ENCODE measurements at places on chromosomes 12 and 14.

GRCh38 chr12:1838994-1839365 is 18.6 kb downstream of the LRTM2 start:
- DNase-seq = no peak

DNA sequence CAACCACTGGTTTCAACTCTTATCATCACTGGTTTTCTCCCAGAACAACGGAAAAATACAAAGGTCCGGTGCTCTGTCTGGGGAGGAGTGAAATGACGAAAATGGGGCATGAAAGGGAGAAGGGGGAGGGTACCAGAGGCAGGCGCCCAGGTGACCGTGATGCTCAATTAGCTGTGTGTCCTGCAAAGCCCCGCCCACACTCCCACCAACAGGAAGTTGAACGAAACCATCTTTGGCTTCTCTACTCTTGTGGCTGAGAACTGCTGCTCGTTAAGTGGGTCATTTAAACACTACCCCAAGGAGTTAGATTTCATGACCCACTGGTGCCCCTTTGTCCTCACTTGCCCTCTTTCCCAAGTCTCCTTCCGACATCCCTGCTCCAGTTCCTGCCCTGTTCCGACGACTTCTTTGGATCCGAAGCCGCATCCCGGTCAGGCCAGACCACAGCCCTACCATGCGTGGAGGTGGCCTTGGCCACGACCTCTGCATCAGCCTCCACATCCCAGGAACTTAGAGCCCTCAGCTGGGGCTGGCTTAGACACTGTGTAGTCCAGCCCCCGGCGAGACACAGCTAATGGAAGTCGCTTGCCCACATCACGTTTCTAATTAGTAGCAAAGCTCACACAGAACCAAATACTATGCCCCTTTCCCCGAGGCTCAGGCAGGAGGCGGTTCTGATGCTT is 11.4 kb upstream of the LRTM2 start:
- DNase-seq = no peak

GRCh38 chr12:105823810-105824209 is 314.9 kb downstream of the NUAK1 start:
- DNase-seq = no peak

DNA sequence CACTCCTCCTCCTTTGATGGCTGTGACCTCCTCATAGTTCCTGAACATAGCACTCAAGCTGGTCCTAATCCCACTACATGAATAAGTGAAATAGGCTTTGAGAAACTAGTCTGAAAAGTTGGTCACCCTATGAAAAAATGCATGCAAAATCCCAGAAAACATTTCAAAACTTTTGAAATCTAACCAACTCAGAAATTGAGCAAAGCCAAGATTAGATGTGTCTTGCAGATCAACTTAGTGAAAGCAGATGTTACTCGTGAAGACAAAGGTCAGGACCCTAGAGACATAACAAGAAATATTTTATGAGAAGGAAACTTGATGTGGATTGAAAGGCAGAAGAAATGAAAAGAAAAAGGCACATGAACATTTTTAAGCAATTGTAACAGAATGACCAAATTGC is 63.3 kb downstream of the TSHR start:
- no peak for DNase-seq

DNA sequence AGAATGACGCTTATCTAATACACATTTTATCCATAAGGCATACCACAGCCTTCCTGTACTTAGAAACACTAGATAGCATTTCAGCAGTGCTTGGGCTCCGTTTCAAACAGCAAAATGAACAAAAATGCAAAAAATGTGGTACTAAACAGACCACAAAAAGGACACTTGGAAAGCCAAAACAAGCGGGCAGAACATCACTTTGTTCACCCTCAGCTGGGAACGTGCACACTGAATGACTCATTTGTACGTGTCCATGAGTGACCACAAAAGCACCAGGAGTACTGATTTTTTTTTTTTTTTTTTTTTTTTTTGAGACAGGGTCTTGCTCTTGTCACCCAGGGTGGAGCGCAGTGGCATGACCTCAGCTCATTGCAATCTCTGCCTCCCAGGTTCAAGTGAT is 8.9 kb upstream of the FOXN3 start:
- no peak for DNase-seq

GRCh38 chr12:5556033-5556614 is 124.2 kb downstream of the NTF3 start:
- no peak for DNase-seq

DNA sequence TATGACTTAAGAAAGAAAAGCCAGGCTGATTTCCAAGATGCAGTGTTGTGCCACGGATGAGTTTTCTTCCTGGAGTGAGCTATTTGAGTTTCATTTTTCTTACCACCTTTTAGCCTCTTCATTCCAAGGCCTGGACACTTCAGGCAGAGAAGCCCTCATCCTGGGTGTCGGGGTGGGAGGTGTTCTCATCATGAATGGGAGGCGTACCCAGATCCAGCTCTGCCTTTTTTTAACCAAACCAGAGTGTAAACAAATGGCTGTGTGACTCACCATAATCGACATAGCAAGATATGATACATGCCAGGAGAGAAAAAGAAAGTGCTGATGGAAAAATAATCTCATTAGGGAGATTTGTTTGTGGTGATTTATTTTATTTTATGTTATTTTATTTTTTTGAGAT is 79.9 kb downstream of the ARF6 start:
- DNase-seq = no peak

GRCh38 chr14:91047174-91047753 is 13.2 kb downstream of the RPS6KA5 start:
- DNase-seq = no peak

DNA sequence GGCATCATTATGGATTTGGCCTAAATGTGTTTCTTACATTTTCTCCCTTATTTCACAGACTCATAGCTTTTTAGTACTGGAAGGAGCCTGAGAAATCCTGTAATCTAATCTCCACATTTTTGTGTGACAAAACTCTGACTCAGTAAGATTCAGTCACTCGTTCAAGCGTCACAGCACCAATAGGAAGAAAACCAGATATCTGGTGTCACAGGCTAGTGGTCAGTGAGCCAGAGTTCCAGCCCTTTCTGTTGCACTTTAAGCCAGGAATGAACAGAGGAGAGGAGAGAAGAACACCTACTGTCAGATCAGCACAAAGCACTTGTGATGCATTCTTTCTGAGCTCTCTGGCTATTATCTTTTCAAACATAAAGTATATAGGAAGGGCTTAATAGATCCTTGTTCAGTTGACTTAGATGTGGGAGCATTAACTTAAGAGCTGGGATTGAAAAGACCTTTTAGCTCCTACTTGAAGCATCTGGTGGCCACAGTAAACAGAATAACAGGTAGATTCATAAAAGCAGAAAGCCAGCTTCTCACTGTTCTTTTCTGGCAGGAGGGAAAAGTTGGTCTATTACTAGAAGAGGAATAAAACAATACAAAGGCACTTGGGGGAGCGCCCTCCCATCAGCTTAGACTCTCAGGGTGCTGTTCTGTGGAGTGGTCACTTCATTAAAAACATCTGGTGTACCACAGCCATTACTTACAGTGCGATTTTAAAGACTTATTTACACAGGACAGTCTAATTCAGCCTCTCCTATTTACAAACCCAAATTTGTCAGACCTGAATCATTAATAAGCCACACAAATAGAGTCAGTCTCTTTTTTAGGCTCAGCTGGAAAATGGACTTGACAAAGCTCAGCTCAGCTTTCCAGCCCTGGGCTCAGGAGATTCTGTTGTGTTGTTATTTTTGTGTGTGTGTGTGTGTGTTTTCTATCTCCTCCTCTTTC is 12.2 kb upstream of the NID2 start:
- no peak for DNase-seq

DNA sequence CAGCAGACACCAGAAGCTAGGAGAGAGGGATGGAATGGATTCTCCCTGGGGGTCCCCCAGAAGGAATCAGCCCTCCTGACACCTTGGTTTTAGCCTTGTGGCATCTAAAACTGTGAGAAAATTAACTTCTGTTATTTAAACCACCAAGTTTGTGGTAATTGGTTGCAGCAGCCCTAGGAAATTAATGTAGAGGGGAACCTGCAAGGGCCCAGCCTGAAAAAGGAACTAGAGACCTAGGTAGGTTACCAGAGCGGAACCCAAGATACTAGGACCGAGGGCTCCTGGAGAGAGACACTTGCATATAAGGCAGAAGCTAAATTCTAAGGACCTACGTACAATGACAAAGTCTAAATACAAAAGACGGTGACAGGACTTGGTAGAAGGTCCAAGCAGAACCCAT is 8.1 kb upstream of the DENND5B start:
- DNase-seq = no peak

DNA sequence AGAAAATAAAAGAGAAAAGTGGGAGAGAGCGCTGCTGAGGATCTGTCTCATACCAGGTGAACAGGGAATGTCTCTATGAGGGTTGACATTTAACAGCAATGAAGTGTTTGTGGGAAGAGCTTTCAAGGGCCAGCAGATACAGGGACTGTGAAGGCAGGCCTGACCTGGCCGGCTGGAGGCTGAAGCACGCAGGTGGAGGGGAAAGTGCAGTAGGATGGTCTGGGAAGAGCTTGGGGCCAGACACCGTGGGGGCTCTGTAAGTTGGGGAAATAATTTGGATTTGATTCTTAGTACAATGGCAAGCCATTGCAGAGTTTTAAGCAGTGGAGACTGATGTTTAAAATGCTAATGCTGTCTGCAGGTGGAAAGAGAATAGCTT is 23.8 kb upstream of the DHRS2 start:
- DNase-seq = no peak

DNA sequence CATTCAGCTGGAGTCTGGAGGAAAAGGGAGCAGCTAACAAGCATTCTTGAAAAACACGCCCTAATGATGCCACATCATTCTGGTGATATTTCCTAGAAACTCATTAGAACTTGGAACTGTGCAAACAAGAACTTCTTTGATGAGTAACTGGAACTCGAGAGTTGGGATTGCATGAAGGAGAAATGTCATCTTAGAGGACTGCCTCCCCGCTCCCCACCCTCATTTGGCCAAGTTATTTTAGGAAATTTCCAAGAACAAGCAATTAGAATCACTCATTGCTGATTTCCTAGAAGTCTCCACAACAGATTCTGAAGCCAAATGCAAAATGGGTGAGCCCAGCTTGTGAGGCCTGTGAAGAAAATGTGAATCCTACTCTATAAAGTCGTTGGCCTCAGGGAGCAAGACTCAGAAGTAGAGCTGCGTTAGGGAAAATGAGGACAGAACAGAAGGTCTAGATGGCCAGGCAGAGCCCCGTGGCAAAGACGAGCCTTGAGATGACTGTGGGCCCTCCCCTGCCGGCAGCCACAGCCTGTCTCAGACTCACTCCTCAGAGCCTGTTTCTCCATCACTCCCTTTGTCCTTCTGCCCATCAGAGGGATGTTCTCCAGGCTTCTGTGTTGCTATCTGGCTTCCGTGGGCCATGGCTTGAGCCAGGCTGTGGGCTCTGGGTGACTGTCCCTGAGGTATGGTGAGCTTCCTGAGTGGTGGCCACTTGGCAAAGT is 38.4 kb downstream of the RTL1 start:
- no peak for DNase-seq

GRCh38 chr12:13250416-13250815 is 53.9 kb downstream of the EMP1 start:
- no peak for DNase-seq

DNA sequence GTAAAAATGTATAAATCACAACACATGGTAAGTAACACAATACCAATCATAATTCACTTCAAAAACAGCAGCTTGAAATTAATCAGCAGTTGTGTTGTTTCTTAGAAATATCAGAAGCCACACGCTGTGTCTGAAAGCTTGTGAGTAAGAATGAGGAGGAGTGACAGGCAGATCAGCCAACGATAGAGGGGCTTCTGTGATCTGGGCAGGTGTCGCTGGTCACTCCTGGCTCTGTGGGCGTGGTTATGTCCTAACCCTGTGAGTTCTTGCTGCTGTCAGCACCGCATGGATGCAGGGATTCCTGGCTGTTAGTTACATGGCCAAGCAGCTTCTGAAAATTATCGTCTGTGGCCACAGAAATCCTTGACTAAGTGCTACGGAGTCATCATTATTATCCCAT is 123.4 kb downstream of the SLC25A47 start:
- no peak for DNase-seq

- no peak for DNase-seq
Measured at GRCh38 chr12:43102546-43103264, 449.3 kb downstream of the ADAMTS20 start.

DNA sequence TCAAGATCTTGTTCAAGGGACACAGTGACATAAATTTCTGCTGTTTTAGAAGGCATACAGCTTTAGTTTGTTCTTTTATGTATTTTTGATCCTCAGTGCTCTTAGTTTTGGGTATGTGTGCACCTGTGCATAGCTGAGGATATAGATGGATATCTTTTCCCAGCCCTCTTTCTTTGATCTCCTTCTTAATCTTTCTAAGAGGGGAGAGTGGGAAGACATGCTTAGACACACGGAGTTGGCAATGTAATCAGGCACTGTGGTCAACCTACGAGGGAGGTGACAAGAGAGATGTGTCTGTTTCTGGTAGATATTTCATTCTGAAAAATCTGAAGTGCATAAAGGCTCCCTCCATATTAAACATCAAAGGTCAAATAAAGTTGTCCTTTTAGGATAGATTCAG is 340.6 kb downstream of the TMEM132D start:
- no peak for DNase-seq

DNA sequence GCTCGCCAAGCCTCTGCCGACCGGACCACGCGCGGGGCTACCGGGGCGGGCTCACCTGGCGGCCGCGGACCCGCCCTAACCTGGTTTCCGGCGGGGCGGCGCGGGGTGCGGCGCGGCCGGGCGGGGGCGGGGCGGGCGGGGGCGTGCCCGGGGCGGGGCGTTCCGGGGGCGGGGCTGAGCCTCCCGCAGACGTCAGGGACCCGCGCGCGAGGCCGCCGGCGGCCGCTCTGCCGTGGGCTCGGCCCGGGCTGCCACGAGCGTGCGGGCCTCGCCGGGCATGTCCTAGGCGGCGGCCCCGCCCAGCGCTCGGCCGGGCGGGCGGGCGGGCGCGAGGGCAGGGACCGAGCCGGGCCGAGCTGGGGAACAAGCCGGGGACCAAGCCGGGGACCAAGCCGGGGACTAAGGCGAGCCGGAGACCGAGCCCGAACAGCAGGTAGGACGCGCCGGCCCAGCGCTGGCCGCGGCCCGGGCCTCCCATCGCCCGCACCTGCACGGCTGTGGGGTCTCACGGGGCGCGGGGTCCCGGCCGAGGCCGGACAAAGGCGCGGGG is at the start of gene CEP170B:
TSS of gene CEP170B (plus strand) at position 188 of the 550 bp plus-strand sequence. CDS start 3,183 bp downstream, outside the sequence.
- DNase-seq = no peak

DNA sequence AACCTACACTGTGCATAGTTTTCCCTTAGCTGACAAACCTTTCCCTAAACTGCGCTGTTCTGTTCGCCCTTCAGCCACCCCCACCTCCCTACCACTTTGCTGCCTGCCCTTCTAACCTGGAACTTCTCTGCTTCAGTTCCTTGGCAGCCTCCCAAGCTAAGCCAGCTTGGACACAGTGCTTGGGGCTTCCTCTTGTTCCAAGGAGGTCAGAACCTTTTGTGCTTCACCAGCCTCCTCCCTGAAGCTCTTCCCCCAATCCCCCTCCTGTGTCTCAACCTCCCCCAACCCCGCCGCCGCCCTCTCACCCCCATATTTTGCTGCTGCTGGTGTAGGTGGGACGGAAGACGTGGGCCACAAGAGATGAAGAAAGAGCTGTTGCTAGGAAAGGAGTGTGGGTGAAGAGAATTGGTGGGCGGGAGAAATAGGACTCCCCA is 8.1 kb upstream of the RIC8B start:
- DNase-seq = no peak

Measured in cortex of kidney (tissue), 1 donor.